ENCODE measurements at places on chromosomes 7 and 10.
A peak's percentile ranks its signal among the peaks of the same experiment; 100 is the strongest.

DNA sequence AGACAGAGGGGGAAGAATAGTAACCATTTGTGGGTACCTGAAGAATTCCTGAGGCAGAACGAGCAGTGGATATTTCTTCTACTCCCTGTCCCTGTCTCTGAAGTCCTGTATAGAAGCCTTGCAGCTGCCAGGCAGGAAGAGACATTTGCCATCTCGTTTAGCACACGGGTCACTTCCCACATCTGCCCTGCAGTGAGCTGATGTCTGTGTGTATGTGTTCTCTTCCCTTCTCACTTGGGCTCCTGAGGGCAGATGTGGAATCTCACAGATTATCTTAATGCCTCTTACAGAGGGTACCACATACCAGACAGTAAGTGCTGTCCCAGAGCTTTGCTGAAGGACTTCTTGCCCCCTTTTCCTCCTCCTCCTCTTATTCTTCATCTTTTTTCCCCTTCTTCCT lies 14.1 kb upstream of the TRPV6 start:
- no peak for DNase-seq

DNA sequence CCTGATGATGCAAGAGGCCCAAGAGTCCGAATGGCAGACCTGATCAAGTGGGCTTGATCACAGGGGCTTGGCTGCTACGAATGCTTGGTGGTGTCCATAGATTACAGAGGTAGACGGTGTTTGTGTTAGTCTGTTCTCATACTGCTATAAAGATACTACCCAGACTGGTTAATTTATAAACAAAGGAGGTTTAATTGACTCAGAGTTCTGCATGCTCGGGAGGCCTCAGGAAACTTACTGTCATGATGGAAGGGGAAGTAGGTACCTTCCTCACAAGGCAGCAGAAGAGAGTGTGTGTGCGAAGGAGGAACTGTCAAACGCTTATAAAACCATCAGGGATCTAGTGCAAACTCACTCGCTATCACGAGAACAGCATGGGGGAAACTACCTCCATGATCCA lies 268.9 kb upstream of the KLF6 start:
- no peak for DNase-seq

GRCh38 chr7:49839863-49840645 lies 66.6 kb downstream of the VWC2 start:
- DNase-seq, result no peak

- peak; percentile 91 for DNase-seq
Observed at GRCh38 chr7:123747620-123748141, 1.1 kb downstream of the WASL start.

- DNase-seq, result no peak
Observed at GRCh38 chr7:137329411-137329810, 14.1 kb downstream of the PTN start.

GRCh38 chr7:43757073-43757720 lies 1.3 kb upstream of the BLVRA start:
- DNase-seq, result no peak

GRCh38 chr10:126749015-126749655 lies 78.6 kb upstream of the C10orf90 start:
- DNase-seq, result peak; percentile 57

DNA sequence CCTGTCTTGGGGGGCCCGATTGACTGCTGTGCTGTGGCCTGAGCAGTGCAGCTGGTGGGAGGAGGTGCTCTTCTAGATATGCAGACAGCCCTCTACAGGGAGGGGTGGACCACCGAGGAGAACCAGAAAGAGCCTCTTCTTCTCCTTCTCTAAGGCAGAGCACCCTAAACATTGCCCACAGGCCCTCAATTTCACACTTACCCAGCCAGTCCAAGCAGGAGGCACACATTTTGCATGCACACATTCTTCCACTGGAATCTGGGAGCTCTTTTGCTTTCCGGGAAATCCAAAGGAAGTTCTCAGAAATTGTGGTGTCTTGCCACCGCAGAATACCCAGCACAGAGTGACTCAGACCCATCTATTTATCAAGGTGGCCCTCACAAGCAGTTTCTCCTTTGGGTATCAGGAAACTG lies 45.8 kb downstream of the EEPD1 start:
- peak; percentile 30 for DNase-seq

DNA sequence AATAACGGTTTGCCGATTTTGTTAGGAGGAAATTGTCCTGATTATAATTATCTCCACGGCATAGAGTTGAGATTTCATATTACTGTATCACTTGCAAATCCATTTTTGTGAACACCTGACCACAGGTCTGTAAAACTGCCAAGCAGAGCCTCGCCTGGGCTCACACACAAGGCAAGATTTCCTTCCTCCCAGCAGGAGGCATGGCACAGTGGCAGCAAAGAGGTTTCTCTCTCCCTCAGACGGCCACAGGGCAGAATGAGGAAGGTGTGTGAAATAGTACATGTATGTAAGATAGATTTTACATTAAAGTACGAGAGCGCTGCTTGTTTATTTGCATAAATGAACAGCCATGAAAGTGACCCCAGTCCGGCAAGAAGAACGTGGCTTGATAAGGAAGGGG lies 130.1 kb downstream of the CELF2 start:
- no peak for DNase-seq

DNA sequence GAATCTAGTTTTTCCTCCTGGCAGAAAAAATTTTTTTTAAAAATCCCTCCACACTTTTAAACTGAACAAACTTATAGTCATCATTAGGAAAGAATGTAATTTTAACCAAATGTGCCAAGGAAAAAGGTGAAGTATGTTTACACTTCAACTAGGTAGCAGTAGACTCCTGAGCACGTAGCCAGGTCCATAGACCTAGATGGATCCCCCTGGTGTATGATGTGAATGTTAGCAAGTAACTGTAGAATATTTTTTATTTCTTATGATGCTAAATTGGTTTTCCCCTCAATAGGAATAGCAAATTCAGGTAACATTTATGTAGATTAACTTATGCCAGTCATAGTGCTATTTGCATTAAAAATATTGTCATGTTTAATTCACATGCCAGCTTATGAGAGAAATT lies 19.6 kb downstream of the CABCOCO1 start:
- DNase-seq, result no peak

DNA sequence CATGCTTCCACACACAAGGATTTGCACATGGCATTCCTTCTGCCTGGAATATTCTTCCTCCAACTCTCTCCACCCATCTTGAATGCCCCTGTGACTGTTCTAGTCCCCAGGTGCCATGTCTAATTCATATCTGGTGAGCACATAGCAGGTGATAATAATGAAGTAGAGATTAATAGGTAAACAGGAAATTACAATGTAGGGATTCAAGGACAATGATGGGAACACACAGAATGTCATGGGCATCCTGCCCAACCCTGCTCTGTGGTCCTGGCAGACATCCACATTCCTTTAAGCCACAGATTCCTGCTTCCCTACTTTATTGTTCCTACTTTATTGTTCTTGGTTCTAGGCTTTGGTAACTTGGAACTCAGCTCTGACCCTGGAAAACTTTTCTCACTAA lies 115.8 kb downstream of the THSD7A start:
- DNase-seq, result peak; percentile 83

GRCh38 chr7:18495412-18496340 lies at the start of gene HDAC9:
Gene HDAC9, plus strand, starts transcription at chr7:18495749. Its CDS starts 554 bp downstream, at chr7:18496303.
- peak; percentile 43 for DNase-seq

- DNase-seq, result no peak
Observed at GRCh38 chr7:73647725-73648592, 19.7 kb upstream of the VPS37D start.

DNA sequence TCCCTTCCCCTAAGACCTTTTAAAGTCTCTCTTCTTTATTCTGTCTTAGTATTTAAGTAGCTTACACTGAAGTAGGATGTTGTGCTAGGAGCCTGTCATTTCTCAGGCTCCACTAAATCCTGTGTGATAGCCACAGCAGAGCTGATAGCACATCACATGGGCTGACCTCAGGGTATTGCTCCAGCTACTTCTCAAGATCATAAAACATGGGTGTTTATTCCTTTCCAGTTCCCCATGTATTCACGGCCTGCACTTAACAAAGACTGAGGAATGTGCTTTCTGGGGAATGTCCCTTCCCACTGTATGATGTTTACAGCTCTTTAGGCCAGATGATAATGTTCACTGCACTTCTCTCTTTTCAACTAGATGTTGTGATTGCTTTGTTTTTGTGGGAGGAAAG lies 1086.8 kb downstream of the KCNMA1 start:
- DNase-seq, result peak; percentile 99

DNA sequence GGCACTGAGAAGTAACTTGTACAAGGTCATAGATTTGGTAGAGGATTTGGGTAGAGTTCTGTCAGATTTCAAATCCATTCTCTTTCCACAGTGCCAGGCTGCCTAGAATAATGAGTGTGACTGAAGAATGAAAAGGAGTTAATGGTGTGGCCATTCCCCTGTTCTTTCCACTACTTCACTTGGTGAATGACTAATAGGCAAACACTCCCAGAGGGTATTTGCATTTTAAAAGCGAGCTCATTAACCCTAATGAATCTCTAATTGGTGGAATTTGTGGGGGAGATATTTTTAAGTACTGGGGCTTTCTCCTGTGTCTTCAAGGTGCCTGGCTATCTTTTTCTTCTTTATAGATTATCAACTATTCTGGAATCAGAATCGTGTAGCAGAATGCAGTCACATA lies 74.8 kb upstream of the RPA3 start:
- no peak for DNase-seq

- peak; percentile 24 for DNase-seq
Observed at GRCh38 chr10:124667425-124668345, 76.5 kb downstream of the FAM53B start.

DNA sequence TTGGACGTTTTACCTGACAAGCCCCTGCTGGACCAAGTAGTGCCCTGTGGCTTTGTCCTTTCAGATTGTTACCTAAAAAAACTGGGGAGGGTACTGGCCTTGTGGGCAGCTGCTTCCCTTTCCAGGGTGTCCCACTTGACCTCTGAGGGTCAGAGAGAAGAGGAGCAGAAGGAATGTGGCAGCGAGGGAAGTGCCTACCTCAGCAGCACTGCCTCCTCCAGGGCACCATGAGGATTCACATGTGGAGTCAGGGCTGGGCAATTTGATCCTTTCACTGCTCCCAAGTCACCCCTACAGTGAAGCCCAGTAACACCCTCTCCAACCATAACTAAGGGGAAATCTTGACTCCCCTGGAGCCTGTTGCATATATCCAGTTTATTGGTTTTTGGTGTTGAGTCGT lies 64.6 kb downstream of the ITGB1 start:
- DNase-seq, result no peak

DNA sequence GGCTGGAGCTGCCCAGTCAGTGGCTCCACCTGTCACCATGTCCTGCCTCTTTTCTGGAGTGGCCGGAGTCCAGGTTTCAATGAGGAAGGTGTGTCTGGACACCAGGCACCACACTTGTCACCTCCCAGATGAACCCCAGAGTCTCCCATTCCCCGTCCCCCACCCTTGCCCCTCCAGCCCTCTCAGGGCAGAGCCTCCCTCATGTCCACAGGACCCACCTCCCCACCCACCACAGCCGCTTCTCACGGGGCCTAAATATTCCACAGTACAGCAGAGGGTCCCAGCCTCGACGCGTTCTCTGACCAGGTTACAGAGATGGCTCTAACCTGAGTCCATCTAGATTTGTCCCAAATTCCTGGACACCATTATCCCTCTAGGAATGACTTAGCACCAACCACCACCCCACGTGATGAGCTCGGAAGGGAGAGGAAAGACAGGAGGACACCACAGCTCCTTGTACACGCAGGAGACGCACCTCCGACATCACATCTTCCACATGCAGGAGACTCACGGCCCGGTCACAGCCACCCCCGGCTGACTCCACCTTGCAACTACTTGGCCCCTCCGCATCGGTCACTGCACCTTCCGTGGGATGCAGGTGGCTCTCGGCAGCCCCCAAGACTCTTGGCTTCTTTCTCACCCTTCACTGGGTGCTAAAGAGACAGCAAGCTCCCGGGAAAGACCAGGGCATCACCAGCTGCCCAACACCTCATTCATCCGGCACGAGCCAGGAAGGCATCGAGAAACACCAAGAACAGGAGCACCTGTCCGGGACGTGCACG lies 560.2 kb downstream of the DNAJB6 start:
- no peak for DNase-seq

GRCh38 chr10:15620337-15620736 lies 99.4 kb downstream of the ITGA8 start:
- DNase-seq, result no peak

DNA sequence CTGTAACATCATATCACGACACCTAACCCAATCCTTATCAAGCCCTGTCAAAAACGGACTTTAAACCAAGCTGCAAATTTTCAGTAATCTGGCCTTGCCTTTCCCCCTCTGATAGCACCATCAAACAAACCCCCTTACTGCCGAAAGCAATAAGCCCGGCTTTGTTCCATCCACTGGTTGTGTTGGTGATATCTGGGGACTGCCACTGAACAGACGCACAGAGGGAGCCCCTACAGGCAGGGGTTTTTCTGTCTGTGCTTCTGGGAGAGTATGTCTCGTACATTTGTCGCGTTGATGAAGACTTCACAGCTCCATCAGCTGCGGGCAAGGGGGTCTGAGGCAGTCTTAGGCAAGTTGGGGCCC lies 550 bp upstream of the PLAU start:
- DNase-seq, result no peak

DNA sequence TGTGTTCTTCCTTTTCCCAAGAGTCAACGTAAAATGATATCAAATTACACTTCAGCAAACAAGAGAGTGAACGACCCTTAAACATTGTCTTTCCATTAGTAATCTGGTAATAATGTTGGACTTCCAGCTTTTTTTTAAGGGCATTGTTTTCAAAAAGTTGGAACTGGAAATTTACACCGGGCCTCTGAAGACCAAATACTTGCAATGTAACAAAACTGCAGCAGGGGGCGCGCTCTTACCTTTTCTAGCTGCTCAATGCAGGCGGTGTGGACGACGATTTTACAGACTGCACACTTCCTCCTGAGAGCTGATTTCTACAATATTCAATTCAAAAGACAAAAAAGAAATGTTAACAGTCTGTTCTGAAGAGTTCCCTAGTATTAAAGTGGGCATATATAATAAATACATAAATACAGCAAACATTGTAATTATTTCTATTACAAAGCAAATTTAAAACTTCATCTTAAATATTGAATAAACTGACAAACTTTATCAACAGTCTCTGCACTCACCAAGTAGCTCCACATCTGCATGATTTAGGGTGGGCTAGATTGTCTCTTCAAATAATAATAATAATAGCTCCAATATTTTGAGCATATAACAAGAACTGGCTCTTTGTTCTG lies 190.4 kb downstream of the DGKI start:
- peak; percentile 65 for DNase-seq

GRCh38 chr10:122504610-122504950 lies 43.2 kb downstream of the HTRA1 start:
- DNase-seq, result peak; percentile 80

DNA sequence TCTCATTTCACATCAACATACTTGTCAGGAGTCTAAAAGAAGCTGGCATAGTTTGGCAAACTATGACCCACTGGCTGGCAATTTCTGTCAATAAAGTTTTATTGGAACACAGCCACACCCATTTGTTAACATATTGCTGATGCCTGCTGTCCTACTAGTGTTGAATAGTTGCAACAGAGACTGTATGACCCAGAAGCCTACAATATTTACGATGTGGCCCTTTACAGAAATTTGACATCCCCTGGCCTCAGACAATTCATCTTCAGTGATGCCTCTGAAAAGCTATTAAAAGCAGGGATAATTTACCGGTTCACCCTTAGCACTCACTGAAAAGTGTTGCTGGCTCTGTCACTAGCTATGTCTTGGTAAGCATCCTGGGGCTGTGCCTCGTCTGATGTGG lies 155.2 kb downstream of the ARID5B start:
- DNase-seq, result no peak

GRCh38 chr7:9718071-9718661 lies 1255.5 kb upstream of the PHF14 start:
- no peak for DNase-seq

All from amniotic epithelial cell (primary cell).